Cortex of kidney (tissue), 1 donor: ENCODE measurements at places on chromosomes 6 and 20.

- no peak for DNase-seq
Measured at GRCh38 chr6:1946583-1946982, 298.8 kb downstream of the GMDS start.

DNA sequence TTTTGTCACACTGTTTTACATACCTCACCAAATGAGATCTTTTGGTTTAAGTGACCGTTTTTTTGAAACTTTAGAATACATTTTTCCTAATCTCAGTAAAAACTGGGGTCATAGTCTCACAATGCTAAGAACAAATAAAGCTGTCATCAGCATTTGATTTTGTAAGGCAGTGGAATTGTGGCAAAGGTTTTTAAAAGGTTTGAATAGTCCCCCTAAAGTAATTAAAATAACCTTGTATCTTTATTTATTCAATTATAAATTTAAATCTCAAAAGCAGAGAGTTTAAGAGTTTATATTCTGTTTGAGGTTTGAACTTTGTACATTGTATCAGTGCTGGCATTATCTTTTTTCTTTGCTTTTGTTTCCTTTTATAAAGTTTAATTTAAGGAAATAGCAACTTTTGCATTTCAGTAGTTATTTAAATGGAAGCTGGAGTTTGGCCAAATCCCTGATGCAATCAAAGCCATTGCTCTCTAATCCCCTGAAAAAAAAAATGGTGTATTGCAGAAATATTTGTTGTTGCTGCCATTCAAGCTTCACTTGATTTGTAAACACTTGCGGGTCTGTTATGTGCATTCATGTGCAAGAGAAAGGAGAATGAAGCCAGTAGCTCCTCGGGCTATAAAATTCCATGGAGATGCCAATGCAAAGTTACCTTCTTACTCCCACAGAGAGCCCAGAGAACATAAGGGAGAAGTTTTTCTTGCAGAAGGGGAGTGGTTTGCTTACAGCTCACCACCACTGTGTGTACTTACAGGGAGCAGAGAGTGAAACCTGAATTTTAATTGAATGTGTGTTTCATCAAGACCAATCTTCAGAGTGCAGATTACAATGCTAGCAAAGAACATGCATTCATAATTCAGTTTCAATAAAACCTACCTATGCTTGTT, 391.8 kb downstream of the ARHGAP18 start:
- DNase-seq, result no peak

DNA sequence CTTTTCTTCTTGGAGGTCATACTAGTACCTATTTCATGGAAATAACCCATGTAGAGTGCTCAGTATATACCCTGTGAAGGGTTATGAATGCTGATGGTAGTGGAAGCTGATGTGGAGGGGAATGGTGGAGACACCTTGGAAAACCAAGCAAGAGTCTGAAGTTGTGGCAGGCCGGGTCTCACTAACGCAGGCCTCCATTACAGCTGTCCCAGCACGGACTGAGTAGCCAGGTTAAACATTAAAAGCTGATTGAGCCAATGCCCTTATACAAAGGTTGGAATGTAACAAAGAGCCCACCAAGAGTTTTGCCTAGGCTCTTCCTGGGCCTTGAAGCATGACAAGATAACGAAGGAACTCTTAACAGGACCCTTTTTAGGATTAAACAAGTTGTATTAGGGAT, 2.1 kb upstream of the PCMTD2 start:
- DNase-seq, result no peak

DNA sequence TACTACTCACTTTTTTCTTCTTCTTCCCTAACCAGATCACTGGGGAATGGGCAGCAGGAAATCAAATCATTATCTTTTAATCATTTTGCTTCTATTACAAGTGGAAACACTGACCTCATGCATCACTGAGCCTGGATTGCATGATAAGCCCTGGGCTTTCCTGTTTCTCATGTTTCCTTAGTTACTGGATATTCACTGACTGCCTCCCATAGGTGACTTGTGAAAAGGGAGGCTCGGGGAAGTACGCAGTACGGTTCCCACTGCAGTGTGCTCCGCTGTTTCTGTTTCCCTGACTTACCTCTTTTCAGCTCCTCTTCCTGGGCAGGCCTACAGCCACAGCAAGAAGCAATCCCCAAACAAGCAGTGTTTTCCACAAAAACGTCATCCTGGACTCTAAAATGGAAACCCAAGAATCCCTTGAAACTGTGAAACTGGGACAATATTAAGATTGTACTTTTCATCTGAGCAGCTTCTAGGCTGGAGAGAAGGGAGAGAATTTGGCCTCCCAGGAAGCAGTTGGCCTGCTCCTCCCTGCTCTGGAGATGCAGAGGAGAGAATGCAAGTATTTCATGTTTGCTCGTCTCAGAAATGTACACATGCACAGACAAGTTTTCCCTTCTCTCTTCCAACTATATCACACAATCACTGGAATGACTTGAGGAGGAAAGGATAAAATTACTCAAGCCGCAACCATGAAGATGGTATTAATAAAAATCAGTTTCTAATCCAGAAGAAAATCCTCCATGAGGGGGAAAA, 13.1 kb downstream of the BTNL2 start:
- DNase-seq, result no peak

GRCh38 chr6:431986-432385, 40.4 kb downstream of the IRF4 start:
- no peak for DNase-seq

- no peak for DNase-seq
Measured at GRCh38 chr6:100761841-100762240, 119.3 kb downstream of the ASCC3 start.

GRCh38 chr20:61611401-61612180, 359.5 kb downstream of the CDH4 start:
- no peak for DNase-seq

DNA sequence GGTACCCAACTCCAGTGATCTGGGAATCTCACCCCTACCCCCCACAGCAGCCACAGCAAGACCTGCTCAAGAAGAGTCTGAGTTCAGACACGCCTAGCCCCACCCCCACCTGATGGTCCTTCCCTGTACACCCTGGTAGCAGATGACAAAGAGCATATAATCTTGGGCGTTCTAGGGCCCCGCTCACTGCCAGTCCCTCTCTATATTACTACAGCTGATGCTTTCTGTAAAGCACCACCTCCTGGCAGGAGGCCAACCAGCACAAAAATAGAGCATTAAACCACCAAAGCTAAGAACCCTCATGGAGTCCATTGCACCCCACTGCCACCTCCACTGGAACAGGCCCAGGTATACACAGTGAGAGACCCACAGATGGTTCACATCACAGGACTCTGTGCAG, 42.3 kb upstream of the FAM210B start:
- no peak for DNase-seq

GRCh38 chr20:37421988-37422387, 76.0 kb downstream of the SRC start:
- DNase-seq, result no peak

DNA sequence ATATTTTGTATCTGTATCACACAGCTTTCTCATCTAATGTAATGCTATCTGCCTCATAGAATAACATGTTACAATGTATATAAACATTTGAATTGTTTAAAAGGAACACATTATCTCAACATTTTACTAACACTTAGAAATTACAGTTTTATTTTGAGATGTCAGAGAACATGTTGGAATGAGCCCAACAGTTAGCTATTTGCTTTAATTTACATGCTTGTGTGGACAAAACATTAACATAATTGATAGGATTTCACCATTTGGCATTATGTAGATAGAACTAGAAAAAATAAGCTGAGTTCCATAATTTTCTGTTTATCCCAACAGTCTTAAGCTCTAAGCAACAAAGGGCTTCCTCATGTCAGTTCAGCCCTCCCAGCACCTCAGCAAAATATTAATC, 330.9 kb downstream of the LMBRD1 start:
- DNase-seq, result no peak

DNA sequence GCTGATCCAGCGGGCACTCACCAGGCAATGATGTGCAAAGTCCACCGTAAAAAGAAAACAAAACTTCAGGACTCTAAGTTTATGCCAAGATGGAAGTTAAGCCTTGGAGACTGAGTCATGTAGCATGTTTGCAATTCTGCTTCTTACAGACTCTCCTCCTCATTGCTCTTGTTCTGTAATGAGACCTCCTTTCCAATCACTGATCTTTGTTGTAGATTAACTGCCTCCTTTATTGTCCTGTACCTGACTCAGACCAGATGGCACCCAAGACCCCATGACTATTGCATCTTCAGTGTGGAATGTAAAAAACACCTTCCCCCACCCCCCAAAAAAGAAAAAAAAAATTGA, 11.2 kb downstream of the NEU1 start:
- no peak for DNase-seq

DNA sequence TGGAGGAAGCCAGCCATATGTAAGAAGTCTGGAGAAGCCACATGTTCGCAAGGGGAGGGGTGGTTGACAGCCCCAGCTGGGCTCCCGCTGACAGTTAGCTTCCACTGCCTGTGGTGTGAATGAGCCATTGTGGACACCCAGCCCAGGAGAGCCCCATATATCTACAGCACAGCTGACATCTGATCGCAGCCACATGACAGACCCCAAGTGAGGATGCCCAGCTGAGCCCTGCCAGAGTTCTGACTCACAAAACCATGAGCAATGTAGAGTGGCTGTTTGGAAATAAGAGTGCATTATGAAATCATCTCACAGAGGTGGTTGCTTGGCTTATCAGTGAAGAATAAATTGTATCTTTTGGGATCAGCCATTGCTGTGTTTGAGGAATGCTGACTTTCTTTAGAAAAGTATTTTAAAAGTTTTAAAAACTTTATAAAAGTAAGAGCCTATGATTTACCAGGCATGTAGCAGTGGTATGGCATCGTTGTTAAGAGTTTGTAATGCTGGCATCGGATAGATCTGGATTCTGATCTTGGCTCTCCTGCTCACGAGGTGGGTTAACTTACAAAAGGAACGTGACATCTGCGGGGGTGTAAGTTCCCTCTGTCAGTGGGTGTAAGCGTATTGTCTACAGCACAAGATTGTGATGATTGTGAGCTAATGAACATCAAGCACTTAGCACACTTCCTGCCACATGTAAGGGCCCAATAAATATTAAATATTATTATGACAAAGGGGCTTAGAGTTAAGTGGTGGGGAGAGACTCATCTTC, 24.1 kb downstream of the CFAP61 start:
- no peak for DNase-seq

- no peak for DNase-seq
Measured at GRCh38 chr20:32224463-32224862, 16.8 kb downstream of the POFUT1 start.

GRCh38 chr6:107815846-107816245, 8.3 kb downstream of the SCML4 start:
- DNase-seq, result no peak

DNA sequence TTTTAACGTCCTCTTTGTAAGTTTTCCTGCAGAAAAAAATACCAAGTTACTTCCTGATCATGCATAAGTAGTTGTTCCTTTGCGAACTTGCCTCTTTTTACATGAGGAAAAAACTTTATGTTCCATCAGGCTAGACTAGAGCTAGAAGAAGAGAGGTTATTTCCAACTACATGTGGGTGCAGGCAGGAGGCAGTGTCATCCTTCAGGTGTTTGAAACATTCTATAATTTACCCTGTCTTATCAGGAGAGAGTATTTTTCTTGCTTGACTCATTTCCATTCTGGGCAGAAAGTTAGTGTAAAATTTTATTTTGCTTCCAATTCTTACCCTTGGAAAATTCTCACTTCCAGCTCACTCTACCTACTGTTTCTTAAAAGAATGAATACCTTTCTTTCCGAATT, 28.5 kb upstream of the EPHA7 start:
- no peak for DNase-seq
